ENCODE measurements at places on chromosomes 7 and 10.

DNA sequence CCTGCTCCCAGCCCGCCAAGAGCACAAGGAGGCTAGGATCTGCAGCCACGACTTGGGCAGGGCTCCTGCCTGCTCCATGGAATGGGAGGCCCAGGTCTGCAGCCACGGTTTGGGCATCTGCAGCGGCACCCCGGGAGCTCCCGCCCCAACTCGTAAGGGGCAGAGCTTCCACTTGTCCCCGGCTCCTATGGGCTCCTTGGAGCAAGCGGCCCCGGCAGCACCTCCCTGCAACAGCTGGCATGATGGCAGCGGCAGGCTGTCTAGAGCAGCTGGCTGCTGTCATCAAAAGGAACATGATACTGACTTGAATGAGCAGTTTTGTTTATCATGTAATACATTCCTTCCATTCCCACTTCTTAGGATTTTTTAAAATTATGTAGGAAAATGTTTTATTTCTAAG is 684.0 kb upstream of the FOXK1 start:
- DNase-seq: no peak

DNA sequence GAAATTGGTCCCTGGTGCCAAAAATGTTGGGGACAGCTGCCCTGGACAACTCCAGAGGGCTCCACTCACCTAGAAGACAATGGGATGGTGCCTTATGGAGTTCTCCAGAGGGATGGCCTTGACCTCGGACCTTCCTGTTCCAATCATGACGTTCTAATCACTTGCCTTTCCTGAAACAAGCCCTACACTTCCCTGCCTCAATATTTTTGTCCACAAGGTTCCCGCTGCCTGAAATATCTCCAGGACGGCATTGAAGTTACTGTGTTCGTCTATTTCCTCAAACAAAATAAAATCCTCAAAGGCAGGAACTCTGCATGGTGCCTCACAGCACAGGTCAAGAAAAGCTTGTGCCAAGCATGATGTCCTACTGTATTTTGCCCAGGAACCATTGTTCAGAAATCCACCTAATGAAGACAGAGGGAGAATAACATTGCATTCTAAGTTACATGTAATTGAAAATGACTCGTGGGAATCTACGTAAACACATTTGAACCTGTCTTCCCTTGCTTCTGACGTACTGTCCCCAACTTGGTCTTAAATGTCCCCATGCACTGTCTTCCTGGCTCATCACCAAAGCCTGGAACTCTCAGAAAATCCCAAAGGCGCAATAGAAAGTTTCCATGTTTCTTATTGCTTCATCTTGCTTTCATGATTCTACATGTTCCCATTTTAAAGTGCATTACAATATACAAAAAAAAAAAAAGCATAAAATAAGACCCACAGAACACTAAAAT is 342.3 kb upstream of the NRP1 start:
- no peak for DNase-seq

- DNase-seq: no peak
Measured at GRCh38 chr7:148442933-148443332, 147.6 kb upstream of the C7orf33 start.

- DNase-seq: no peak
Measured at GRCh38 chr10:22365233-22365632, 19.9 kb downstream of the SPAG6 start.

- no peak for DNase-seq
Measured at GRCh38 chr7:79434098-79434497, 19.4 kb downstream of the MAGI2 start.

- no peak for DNase-seq
Measured at GRCh38 chr10:2463316-2463715, 604.0 kb upstream of the PFKP start.

- DNase-seq: no peak
Measured at GRCh38 chr7:1748839-1749173, 78.7 kb downstream of the ELFN1 start.

DNA sequence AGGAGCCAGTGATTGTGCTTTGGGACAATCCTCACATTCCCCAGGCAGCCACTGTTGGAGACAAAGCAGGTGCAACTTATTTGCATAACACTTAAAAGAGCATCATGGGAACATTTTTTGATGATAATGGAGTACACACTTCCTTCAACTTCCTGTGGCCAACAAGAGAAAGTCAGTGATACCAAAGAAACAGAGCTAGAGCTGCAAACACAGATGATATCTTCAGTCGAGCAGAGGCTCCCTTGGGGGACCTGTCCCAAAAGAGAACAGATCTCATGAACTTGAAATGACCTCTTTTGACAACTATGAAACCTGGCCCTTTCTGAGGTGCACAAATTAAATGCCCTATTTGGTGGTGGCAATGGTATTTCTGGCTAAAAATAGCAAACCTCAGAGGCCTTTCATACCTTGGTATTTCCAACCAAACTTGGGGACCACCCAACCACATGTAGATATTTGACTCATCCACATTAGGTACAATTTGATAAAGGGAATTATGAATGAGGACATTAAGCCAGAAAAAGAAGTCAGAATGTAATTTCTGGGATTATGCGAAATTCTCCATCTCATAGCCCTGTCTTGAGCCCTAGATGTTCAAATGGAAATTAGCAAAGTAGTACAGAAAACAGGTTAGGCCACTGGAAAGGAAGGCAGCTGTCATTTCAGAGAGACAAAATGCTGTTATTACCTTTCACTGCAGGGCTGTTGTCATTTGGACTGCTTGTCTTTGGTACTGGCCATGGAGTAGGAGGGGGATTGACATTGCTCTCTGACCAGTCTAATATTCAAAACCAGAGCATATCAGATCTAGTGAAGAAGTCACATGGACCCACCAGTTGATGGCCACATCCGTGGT is 146.2 kb downstream of the ICA1 start:
- DNase-seq: no peak

- no peak for DNase-seq
Measured at GRCh38 chr10:110861930-110862649, 9.6 kb upstream of the PDCD4 start.

- no peak for DNase-seq
Measured at GRCh38 chr10:35493196-35494118, 111.7 kb upstream of the GJD4 start.

DNA sequence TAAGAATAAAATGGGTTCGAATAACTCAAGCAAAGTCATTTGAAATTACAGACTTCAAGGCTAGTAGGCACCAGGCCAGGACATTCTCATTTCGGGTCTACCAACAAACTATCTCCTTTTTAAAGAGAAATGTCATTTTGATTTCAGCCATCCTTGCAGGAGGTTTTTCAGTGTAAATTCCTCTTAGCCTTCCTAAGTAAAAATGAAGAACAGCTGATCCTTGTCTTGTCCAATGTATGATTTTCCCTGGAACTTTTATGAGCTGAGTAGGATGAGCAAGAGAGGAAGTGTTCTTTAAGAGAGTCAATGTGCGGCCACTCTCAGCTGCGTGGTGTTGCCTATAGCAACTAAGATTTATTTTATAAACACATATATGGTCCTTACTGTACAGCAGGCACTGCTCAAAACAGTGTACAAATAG is 110.1 kb downstream of the PLCE1 start:
- DNase-seq: no peak

DNA sequence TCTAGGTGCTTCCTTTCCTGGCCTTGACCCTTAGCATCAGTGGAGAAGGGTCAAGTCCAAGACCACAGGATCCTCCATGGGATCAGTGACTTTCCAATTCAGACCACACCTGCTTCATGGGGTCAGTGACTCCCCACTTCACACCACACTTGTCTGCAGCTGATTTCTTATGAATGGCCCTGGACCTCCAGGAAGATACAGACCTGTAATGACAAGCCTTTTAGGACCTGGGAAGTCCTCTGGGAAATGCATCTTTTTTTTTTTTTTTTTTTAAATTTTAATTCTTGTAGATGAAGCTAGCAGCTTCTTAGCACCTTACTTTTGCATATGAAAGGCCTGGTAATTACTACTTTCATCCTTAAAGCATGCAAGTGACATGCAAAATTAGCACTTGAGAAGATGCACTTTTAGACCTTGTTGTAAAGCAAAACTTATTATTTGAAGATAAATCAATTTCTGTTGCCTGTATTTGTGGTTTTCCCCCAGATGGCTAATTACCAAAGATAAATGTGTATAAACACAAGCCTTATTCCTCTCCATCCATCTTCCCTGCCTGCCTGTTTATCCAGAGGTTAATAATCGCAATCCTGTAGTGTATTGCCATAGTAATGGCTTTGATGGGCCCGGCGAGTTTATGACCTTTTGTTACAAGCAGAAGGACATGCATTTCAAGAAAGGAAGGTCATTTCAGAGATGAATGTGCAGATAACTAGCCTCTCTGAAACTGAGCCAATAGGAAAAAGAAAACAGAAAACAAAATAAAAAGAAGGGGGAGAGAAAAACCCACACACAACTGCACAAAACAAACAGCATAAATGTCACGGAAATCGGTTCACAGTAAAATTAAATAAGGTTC is 1018.7 kb downstream of the TYW1 start:
- no peak for DNase-seq
